ELF-1 (cell line): ENCODE measurements at places on chromosomes 13 and 19.

GRCh38 chr19:51971624-51972023 lies 15.0 kb downstream of the ZNF350 start:
- DNase-seq, result no peak

- no peak for DNase-seq
Observed at GRCh38 chr19:1810439-1811160, 1.5 kb downstream of the ATP8B3 start.

GRCh38 chr13:41049480-41050440 lies 11.5 kb upstream of the WBP4 start:
- DNase-seq, result no peak

- DNase-seq, result peak; percentile 85
Observed at GRCh38 chr19:35090506-35091214, 25.0 kb upstream of the FXYD3 start.

DNA sequence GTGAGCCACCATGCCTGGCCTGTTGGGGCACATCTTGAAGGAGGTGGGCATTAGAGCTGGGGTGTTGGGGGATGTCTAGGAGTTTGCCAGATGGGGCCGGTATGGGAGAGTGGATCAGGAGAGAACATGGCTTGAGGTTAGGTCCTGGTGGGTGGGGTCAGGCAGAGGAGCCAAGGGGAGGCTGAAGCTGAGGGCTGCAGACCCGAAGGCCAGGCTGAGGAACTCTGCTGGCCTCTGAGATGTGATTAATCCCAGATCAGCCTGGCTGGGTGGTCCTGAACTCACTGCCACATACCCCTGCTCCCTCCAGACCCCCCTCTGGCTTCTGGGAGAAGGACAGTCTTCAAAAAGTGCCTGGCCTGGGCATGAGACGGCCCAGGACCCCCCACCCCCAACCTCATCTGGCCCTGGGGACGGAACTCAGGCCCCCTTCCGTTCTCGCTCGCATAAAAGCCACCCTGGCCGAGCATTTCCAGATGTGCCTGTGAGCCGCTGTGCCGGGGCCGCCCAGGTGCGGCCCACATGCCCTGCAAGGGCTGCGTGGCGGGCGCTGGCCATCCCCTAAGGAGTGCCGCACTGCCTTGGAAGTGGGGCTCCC lies 2.7 kb downstream of the FSTL3 start:
- DNase-seq, result no peak

GRCh38 chr13:92317066-92317465 lies 909.5 kb upstream of the GPC6 start:
- DNase-seq, result peak; percentile 47

GRCh38 chr13:95956589-95957148 lies 96.5 kb downstream of the UGGT2 start:
- DNase-seq, result no peak

DNA sequence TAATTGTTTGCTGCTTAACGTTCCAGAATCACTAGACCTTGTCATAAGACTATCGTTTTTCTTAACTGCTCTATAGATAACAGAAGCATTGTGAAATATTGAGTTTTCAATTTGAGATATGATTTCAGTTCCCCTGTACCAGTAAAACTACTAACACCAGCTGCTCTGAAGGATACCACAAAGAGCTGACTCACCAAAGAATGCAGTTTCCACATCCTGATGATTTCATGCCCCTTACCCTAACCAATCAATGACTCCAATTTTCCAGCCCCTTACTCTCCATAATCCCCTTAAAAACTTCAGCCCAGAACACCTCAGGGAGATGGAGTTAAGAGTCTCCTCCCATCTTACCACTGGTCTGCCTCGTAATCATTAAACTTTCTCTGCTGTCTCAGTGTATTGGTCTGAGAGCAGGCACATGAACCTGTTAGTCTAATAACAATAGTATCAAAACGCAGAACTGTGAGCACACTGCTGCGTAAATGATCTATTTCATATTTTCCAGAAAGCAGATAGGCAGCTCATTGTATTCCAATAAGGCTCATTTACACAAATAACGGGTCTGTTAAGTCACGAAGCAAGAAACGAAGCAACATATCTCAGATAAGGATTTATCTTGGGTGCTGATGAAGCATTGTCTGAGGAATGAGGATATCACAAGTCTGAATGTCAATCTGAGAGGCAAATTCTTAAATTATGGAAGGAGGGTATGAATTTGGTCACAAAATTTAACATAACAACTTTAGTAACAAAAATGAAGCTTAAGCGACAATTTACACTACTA lies 14.1 kb upstream of the CCNA1 start:
- peak; percentile 25 for DNase-seq

DNA sequence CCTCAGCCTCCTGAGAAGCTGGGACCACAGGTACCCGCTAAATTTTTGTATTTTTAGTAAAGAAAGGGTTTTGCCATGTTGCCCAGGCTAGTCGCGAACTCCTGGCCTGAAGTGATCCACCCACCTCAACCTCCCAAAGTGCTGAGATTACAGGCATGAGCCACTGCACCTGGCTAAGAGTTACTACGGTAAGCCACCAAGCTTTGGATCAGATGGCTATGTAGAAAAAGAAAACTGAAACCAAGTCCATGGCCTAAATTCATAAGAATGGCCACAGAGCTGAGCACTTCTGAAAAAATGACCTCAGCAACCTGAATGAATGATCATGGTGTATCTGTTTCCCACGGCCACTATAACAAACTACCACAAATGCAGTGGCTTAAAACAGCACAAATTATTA lies 9.4 kb downstream of the OPA3 start:
- DNase-seq, result no peak

DNA sequence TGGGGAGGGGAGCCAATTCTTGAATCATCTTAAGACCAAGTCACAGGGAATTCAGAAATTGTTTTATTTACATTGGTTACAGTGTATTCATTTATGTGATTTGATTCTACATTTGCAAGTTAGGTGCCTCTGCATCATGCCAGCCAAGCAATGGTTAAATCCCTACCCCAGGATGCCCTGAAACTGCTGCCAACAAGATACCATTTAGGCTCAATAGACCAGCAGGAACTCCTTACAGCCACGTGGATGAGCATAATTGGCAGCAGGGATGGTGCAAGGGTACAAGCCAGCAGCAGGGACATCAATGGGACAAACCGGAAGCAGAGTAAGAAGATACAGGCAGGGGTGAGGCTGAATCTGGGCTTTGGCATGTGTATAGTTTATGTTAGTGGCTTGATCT lies 72.4 kb upstream of the NBEA start:
- DNase-seq, result no peak

DNA sequence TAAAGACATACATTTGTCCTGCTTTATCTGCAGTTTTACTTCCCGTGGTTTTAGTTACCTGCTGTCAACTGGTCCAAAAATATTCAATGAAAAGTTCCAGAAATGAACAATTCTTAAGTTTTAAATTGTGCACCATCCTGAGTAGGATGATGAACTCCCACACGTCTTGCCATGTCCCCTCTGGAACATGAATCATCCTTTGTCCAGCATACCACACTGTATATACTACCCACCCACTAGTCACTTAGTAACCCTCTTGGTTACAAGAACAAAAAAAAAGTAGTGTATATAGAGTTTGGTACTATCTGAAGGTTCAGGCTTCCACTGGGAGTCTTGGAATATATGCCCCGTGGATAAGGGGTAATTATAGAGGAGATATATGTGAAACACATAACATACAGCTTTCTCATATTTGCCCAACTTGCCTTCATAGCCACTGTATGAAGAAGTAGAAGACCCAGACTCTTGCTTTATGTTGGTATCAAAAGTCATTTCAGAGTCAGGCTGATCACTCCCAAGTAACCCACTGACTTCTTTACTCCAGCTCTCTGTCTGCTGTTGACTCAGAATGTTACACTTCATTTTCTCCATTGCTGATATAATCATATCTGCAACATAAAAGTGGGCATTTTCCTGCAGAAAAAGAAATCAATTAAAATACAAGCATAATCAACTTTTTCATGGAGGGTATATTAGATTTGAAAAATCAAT lies 19.3 kb downstream of the RUBCNL start:
- no peak for DNase-seq

- no peak for DNase-seq
Observed at GRCh38 chr19:18128044-18128443, 24.9 kb upstream of the PIK3R2 start.

GRCh38 chr19:4870025-4870700 lies 2.7 kb upstream of the PLIN3 start:
- DNase-seq, result peak; percentile 88

- no peak for DNase-seq
Observed at GRCh38 chr13:26946684-26947343, 186.2 kb upstream of the GPR12 start.

- peak; percentile 79 for DNase-seq
Observed at GRCh38 chr19:14147797-14148605, 11.6 kb upstream of the ASF1B start.

GRCh38 chr19:28831462-28831861 lies 381.5 kb downstream of the UQCRFS1 start:
- DNase-seq, result peak; percentile 76

DNA sequence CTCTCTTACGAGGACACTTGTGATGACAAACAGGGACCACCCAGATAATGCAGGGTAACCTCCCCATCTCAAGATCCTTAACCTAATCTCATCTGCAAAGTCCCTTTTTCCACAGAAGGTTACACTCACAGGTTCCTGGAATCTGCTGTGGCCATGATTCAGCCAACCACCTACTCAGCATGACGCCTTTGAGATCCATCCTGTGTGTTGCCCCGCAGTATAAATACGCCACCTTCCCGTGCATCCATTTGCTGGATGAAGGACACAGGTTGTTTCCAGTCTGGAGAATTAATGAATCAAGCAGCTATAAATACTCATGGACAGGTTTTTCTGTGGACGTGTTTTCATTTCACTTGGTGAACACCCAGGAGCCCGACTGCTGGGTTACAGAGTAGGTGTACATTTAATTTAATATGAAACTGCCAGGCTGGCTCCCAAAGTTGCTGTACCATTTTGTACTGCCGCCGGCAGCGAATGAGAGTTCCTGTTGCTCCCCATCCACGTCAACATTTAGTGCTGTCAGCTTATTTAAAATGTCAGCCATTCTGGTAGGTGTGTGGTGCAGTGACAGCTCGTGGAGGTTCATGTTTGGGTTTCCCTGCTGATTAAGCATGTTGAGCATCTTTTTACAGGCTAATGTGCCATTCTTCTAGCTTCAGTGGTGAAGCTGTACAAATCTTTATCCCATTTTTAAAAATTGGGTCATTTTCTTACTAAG lies 40.2 kb downstream of the ELL start:
- no peak for DNase-seq

GRCh38 chr19:47848823-47849473 lies 10.1 kb upstream of the TPRX2 start:
- DNase-seq, result peak; percentile 91

- no peak for DNase-seq
Observed at GRCh38 chr19:3065675-3066357, 3.5 kb upstream of the TLE5 start.

DNA sequence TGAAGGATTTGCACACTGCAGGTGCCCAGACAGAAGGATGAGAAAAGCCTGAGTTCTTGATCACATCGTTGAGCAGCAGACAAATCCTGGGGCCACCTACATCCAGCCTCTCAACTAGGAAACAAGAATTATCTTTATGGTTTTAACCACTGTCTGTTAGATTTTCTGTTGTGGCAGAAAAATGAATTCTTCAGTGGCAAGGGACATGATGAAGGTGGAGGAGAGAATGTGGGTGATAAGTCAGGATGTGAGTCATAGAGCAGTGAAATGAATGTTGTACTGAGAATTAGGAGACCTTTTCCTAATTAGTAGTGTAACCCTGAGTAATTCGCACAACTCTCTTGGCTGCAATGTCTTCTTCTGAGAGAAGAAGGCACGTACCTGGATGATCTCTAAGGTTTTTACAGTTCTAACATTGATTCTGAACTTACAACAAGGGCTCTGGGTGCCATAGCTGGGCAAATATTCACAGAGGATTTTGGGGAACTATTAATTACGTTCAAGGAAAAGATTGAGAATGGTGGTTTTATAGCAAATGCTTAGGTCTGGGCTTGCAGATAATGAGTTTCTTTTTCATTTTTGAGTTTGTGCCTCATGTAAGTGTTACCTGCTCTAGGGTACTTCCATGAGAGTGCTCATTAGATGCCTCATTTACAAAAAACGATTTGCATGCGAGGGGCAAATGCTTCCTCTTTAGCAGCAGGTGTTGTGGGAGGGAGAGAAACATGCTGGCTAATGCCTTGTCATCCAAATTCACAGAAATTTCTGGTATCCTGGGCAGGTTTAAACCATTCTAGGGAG lies 111.0 kb upstream of the KL start:
- no peak for DNase-seq

DNA sequence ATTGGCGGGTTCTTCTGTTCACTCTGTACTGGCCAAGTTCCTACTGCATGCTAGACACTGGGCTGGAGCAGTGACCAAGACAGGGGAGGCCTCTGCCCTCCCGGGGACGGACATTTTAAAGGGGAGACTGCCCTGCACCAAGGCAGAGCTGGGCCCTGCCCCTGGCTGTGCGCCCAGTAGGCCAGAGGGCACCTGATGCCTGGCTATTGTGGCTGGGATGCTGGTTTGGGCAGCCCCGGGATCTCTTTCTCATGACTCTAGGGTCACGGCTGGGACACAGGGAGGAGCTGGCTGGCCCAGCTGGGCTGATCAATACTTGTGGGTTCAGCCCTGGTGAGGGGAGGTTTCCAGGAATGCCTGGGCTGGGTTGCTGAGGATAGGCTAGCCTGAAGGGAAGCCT lies 17.7 kb downstream of the LIPE start:
- no peak for DNase-seq

- peak; percentile 82 for DNase-seq
Observed at GRCh38 chr19:17778251-17778967, 16.5 kb upstream of the B3GNT3 start.

DNA sequence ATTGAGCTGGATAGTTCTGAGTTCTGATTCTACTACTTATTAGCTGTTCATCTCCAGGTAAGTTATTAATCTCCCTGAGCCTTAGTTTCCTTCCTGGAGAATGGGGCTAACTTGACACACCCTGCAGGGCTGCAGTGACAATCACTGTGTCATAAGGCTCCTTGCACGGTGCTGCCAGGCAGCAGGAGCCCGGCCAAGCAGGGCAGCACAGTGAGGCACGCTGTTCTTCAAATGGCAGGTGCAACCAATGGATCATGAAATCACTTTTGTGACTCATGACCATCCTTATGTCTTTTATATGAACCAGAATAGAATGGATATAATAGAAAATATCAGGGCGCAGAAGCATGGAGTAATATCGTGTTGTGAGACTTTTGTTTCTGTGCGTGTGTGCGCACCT lies 242.6 kb downstream of the ABCC4 start:
- DNase-seq, result no peak
